Right lobe of liver (tissue), 6 donors: ENCODE measurements at places on chromosomes 4 and X.

- DNase-seq = no peak
Measured at GRCh38 chr4:100254237-100254636, 64.0 kb upstream of the DDIT4L start.

DNA sequence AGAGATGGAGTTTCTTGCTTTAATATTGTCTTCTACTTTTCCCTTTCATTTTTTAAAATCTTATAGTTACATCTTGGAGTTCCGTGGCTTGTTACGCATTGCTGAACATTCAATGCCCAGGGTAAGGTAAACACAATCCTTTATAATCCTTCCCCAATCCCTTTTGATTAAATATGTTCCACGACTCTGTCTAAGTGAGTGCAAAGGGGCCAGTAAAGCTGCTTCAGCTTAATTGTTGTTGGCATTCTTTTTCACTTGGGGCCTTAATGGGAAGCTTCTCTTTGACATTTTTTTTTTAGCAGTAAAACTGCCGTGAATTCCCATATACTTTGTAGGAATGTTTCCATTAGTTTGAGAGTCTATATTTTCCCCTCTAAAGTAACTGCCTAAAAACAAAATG, 1028.1 kb downstream of the C4orf33 start:
- no peak for DNase-seq

DNA sequence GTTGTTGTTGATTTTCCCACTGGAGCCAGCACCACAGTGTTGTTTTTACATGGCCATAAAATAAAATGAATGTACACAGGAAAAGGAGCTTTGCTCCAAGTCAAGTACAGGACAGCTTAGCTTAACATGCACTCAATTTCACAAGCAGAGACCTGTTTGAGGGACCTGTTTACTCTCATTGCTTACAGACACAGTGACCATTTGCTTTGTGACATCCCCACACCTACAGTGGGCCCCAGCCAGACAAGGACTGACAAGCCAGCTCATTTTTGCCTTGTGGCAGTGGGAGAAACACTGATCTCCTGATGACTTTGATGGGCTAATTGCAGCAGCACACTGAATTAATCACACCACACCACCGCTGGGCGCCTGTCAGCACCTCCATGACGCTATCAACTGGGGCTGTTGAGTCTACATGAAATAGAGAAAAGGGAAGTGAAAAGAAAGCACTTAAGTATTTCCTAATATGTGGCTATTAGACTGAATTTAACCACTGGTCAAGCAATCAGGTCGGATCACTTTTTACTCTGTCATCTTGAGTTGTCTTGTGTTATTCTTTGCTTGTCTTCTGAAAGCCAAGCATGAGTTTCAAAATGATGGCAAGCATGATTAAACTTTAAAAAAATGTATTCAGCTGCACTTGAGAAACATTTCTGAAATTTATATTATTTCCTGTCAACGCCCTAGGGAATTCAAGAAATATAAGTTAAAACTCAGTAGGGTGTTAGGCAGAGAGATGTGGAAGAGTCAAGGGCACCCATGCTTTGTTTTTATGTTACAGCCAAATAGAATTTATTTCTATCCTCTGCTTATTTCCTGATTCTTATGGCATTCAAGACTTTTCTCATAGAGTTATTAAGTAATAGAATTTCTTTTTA, 557.7 kb downstream of the RAB28 start:
- DNase-seq = no peak

DNA sequence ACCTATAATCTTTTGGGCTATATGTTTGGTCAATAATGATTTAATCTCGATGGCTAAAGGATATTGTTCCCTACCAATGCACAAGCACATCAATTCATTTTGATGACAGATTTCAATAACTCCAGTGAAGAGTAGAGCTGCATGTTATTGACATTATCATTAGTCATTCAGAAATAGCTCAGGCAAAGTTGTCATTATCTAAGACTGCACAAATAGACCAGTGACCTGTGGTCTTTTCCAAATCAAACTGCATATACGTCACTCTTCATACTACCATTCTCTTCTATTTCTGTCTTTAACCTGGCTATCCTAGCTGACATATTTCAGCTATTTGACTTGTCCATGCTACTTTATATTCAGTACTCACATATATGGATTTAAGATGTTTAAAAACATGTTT, 1050.8 kb downstream of the C4orf33 start:
- no peak for DNase-seq

- no peak for DNase-seq
Measured at GRCh38 chr4:148330161-148330560, 112.1 kb downstream of the NR3C2 start.

- DNase-seq = no peak
Measured at GRCh38 chr4:40956721-40957255, 207.0 kb downstream of the NSUN7 start.

DNA sequence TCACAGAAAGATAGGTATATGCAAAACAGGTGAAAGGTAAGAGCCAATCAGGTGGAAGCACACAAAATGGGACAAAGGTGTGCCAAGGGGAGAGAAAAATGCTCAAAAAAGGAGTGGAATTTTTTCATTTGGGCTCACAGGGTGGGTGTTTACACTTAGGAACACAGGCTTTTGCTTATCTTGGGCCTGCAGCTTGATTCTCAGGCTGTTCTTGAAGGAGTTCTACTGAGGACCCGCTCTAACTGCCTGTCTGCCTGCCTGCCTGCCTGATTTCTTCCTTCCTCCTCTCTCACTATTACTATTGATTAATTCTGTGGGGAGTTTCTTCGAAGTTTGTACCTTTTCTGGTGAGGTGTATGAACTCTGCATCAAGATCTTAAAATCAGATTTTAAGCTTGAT, 120.3 kb upstream of the CTSO start:
- no peak for DNase-seq

GRCh38 chr4:29966386-29966785, 753.8 kb upstream of the PCDH7 start:
- no peak for DNase-seq

- no peak for DNase-seq
Measured at GRCh38 chr4:154578919-154579318, 11.6 kb downstream of the FGA start.

GRCh38 chr4:16187455-16187854, 38.8 kb downstream of the TAPT1 start:
- no peak for DNase-seq

DNA sequence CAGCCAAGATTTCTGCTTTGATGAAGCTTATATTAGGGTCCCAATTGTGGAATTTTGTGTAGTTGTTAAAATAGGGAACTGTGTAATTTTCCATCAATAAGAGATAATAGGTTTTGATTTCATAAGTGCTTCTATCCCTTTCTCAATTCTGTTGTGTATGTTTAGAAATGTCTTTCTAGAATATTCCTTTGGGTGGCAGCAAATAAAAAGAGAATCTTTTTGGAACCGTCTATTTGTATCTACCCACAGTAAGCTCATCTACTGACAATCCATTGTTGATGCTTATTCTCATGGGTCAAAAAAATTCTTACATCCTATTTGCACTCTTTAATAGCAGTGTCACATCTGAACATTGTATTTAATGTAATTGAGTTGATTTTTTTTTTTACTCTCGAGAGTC, 61.7 kb downstream of the TMA16 start:
- DNase-seq = no peak

DNA sequence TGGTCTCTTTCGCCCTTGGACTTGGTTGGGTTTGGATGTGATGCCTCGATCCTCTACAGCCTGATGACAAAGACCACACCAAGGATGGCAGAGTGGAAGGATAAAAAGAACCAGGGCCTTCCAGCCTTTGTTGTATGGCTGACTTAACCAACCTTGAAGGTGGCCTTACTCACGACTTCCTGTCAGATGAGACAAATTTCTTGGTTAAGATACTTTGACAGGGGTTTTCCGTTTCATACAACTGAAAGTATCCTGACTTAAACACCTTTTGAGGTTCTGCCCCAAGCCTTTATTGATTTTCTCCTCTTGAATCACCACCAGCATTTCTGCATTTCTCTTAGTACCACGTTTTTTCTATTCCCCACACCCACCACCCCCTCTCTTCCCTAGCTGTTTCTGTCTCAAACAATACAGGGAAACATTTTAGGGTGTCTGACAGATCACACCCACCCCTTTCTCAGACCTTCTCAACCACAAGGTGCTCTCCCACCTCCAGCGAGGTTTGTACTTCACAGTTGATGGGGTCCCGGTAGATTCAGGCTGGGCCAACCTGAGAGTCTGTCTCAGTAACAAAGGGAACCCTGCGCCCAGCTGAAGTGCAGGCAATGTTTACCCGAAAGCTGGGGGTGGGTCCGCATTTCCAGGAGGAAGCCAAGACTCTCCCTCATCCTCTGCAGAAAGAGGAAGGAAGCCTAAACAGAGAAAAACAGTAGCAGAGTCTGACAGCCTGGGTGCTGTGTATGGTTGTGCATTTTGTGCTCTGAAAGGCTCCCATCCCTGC, 5.0 kb upstream of the TSPAN5 start:
- no peak for DNase-seq

GRCh38 chrX:123487669-123488068, 245.2 kb downstream of the THOC2 start:
- DNase-seq = no peak

DNA sequence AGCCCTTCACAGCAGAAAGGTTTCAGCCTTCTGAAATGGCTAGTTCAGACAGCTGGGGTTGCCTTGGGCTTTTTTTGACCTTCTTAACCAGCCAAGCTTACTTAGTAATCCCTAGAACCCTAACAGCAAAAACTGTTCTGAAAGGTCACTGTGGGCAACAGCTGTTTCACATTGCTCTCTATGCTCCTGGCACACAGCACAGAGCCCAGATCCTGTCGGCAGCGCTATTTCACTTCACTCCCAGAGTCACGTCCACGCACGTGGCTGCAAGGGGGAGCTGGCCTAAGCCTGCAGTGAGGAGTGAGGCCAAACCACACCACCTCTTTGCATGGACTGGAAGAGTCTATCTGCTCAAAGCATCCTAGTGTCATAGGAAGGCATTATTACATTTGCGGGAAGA, 32.0 kb upstream of the STS start:
- no peak for DNase-seq

DNA sequence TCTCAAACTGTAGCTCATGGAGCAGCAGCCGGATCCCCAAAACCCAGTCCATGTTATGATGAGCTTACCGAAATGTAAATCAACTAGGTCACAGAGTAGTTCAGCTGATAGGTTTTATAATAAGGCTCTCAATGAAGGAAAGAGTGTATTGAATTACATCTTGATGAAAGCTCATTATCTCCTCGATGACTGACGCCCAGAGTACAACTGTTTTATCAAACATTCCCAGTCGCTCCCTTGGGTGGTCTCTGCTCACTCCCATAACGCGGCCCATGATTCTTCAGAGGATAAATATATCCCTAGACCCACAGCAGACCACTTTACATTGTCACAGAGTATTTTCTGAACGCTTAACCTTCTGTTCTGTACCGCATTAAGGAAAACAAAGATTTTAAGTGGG, 452.3 kb upstream of the GALNT7 start:
- DNase-seq = no peak

- no peak for DNase-seq
Measured at GRCh38 chrX:17529151-17529745, 154.2 kb downstream of the NHS start.

DNA sequence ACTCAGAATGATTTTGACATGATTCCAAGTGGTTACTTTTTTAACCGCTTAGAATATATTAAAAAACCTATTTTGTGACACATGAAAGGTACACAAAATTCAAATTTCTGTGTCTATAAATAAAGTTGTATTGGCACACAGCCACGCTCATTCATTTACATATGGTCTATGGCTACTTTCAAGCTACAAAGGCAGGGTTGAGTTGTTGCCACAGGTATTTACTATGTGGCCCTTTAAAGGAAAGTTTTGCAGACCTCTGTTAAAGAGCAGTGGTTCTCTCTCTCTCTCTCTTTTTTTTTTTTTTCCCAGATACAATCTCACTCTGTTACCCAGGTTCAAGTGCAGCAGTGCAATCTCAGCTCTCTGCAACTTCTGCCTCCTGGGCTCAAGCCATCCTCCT, 23.0 kb downstream of the GPM6B start:
- DNase-seq = no peak

DNA sequence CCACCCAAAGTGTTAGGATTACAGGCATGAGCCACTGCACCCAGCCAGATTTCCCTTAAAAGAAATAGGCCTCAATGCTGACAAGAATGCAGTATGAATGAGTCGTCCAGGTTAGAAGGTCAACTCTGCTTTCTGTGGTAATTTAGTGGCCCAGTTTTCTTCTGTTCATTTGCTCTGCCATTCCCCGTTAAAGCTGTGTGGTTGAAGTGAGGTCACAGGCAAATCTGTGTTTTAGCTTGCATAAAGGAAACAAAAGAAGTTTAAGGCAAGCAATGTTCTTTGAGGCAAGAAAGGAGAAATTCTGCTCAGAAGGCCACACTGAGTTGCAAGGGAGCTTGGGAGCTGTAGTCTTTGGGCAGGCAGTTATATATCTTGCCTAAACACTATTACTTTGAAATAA, 176.8 kb downstream of the LARP7 start:
- DNase-seq = no peak

GRCh38 chrX:21666679-21667078, 8.5 kb upstream of the KLHL34 start:
- DNase-seq = no peak

DNA sequence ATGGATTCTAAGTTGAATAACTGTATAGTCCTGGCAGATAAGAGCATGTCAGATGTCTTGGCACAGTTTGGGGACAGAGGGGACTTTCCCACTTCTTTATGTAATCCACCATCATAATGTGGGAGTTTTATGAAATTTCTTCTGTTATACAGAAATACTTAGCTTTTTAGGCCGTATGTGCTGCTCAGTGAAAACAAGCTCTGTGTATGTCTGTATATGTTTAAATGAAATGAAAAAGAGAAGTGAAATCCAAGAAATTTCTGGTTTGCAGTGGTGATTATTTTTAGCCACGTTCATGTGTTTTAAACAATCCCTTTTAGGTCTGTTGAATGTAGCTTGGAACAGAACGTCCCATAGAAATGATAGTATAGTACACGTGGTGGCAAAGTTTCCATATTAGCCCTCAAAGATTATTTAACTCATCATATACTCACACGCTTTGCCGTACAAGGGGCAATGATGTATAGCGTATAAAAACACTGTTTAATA, 41.0 kb downstream of the GAB1 start:
- no peak for DNase-seq

- peak; percentile 37 for DNase-seq
Measured at GRCh38 chr4:41692717-41693345, 55.7 kb downstream of the PHOX2B start.

DNA sequence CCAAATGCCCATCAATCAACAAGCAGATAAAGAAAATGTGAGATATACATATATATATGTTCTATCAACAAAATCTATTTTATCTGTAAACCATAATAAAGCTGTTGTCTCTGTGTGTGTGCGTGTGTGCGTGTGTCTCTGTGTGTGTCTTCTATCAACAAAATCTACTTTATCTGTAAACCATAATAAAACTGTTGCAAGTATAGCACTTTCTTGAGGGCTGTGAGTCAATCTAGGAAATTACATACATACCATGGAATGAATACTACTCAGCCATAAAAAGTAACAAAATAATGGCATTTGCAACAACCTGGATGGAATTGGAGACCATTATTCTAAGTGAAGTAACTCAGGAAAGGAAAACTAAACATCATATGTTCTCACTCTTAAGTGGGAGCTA, 12.5 kb upstream of the PLK4 start:
- no peak for DNase-seq

GRCh38 chr4:138225477-138225876, 16.7 kb downstream of the SLC7A11 start:
- DNase-seq = no peak

- no peak for DNase-seq
Measured at GRCh38 chr4:122041312-122041711, 89.5 kb upstream of the TRPC3 start.
